ENCODE measurements at places on chromosomes 6 and 20.

DNA sequence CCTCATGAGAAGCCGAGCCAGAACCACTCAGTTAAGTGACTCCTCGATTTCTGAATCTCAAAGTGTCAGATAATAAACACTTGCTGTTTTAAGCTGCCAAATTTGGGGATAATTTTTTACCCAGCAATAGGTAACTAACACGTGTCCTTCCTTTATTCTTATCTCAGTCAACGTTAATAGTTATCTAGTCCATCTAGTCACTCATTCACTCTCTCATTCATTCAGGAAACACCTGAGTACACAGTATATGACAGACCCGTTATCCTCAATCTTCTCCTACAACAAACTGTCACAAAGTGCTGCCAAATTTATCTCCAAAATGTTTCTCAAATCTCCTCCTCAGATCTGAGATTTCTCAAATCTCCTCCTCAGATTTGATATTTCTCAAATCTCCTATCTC is 13.1 kb downstream of the FAM184A start:
- no peak for DNase-seq

DNA sequence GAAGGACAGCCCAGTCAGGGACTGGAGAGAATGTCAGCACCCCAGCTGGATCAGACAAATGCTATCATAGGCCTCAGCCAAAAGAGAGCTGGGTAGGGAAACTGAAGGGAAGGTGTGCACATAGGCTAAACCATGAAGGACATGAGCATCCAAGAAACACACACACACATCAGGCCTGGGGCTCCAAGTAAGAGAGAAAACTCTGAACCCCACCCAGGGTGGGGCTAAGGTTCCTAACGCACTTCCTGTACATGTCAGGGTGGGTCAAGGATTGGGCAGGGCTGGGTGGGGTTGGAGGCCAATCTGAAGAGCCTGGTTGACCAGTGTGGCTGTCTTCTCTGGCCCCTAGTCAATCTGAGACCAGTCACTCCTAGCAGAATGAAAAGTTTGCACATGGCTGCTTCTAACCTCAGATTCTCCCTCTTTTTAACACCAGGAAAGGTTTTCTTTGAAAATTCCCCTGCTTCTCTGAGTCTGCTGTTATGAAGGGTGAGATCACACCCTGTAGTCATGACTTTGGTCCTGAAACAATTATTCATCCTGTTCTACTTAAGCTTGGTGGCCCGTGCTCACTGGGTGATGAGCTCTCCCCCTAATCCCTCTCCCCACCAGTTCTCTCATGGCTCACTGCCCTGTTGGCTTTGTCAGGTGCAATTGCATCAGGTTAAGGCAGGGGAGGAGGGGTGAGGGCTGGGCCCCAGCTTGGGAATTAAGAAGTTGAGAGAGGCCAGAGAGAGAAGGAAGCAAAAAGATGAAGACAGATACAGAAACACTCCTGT is 88.4 kb downstream of the MAFB start:
- DNase-seq = no peak

- no peak for DNase-seq
Measured at GRCh38 chr6:24353861-24354260, 4.0 kb downstream of the DCDC2 start.

- no peak for DNase-seq
Measured at GRCh38 chr6:98641949-98642719, 192.2 kb upstream of the POU3F2 start.

DNA sequence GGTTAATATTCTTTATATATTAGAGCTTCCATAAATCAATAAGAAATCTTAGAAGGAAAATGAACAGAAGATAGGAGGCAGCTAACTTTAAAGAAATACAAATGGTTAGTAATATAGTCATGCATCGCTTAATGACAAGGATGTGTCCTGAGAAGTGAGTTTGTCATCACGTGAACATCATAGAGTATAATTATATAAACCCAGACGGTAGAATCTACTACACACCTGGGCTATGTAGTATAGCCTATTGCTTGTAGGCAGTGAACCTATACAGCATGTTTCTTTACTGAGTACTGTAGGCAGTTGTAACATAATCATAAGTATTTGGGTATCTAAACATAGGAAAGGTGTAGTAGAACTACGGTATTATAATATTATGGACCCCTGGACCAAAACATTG is 14.3 kb downstream of the TBPL1 start:
- no peak for DNase-seq

GRCh38 chr6:11214084-11214833 is 18.2 kb downstream of the NEDD9 start:
- DNase-seq = no peak

DNA sequence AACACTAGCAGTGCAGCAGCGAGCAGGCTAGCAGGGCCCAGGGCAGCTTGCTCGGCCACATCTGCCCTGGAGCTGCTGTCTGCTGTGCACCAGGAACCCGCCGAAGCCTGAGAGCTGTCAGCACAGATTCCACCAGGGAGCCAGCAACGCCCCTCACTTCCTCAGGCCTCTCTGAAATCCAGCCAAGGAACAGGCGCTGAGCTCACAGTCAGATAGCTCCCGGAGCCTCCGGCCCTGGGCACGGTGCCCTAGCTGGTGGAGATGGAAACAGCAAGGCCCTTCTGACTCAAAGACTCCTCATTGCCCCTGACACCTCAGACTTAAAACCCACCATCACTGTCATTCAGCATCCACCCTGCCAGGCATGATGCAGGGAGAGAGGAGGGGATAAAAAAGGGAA is 839.4 kb downstream of the MAFB start:
- DNase-seq = no peak

DNA sequence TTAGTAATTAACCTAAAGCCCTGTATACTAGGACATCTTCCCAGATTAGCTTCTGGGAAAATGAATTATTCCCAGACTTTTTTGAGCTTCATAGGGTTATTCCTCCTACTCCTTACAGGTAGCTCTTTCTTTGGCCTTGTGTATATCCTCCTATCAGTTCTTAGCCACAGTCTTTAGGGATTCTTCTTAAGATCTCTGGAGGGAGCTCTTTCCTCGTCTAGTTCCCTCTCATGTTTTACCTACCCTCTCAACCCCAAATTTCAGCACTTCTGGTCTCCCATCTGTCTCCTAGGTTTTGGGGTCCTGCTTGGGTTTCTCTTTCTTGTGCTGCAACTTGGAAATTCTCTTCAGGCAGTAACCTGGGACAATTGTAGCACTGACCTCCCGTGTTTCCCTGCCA is 46.4 kb upstream of the SLC35B3 start:
- no peak for DNase-seq

DNA sequence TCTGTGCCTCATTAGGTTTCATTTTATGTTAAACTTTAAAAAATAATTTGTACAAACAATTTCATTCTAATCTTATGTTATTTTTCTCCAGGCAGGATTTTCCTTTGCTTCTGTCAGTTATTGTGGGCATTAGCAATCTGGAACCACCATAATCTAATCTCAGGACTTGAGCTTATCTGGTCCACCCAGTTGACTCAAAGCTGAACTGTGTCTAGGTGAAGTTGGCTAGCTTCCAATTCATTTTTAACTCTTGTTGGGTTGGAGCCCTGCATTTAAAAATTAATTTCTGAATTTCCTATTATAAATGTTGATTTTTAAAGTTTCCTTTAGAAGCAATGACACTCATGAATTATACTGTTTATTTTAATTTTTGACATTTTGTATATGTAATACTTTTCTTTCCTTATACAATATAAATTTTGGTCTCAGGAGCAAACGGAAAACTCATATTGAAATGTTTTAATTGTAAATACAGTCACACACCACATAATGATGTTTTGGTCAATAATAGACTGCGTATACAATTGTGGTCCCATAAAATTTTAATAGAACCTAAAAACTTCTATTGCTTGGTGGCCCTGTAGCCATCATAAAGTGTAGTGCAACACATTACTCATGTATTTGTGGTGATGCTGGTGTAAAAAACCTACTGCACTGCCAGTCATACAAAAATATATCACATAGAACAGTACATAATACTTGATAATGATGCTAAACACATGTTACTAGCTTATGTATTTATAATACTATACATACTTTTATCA is 121.3 kb downstream of the CLVS2 start:
- no peak for DNase-seq

GRCh38 chr6:95208621-95209020 is 368.7 kb upstream of the MANEA start:
- no peak for DNase-seq

DNA sequence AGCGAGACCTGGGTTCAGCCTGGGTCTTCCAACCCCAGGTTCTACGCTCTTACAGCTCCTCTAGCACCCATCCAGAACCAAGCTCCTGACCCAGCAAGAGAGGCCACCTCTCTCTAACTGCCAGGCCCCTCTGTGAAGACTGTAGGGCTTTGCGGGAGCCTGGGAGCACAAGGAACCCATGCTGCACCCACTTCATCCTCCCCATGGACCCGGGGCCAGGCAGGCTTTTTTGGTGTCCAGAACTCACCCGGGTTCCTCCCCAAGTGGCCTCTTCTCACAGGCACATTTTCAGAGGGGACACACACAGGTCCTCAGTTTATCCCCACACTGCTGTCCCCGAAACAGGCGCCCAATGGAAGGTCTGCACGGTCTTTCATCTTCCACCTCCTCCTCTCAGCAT is 145.9 kb downstream of the SYNDIG1 start:
- DNase-seq = no peak

GRCh38 chr6:97399208-97399607 is 116.2 kb upstream of the MMS22L start:
- no peak for DNase-seq

GRCh38 chr6:108673153-108673552 is 112.4 kb downstream of the FOXO3 start:
- DNase-seq = no peak

GRCh38 chr20:61442075-61442670 is 190.1 kb downstream of the CDH4 start:
- DNase-seq = no peak

GRCh38 chr6:167927246-167927645 is 70.2 kb upstream of the KIF25 start:
- DNase-seq = no peak

DNA sequence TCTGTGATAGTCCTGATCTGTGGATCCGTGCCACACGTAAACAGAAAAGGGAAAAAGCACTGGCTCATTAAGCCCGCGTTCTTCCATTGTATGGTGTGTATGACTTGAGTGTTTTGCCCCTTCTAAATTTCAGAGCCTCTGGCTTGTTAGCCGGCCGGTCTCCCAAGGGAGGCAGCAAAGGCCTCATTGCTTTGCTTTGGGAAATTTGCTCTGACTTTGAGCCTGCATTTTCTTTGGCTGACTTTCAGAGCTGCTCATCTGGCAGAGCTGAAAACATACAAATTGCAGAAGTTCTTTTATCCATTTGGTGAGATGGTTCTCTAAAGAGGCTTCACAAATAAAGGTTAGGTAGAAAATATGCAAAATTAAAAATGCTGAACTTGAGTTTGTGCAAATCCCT is 123.0 kb downstream of the UTRN start:
- no peak for DNase-seq

- DNase-seq = no peak
Measured at GRCh38 chr6:122853259-122853995, 64.4 kb downstream of the SMPDL3A start.

- no peak for DNase-seq
Measured at GRCh38 chr20:46218656-46219055, 89.6 kb downstream of the CDH22 start.

DNA sequence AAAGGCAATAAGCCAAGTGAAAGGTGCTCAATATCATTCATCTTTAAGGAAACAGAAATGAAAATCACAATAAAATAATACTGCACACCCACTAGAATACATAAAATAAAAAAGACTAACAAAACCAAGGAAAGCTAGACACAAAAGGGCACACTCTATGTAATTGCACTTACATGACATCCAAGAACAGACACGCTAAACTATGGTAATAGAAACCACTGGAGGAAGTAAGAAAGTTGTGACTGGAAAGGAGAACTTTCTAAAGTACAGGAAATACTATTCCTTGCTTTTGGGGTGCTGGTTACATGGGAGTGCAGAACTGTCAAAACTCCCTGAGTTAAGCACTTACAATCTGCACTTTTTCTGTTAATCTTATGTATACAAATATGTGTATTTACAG is 253.7 kb upstream of the RUNX2 start:
- DNase-seq = no peak

DNA sequence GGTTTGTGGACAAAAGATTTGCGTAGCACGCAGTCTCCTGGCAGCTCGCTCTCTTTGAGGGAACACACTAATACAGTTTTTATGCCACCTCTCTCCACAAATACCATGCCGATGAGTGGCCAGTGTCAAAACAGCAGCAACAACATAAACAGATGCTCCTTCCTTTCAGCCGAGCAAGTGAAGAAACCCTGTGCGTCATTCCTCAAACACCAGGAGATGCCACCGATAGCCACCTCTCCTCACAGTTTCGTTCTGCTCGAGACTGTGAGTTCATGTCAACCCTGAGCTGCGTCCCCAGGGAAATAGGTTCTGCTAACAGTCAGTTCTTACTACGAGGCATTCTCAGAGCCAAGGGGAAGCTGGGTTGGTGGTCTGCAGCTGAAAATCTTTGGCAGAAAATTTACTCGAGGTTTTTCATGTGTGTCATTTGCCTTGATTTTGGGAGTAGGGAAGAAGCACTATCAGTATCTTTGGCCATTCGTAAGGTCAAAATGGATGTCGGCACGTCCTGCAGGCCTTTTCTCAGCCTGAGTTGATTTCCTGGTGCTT is 59.9 kb downstream of the EYA2 start:
- no peak for DNase-seq

DNA sequence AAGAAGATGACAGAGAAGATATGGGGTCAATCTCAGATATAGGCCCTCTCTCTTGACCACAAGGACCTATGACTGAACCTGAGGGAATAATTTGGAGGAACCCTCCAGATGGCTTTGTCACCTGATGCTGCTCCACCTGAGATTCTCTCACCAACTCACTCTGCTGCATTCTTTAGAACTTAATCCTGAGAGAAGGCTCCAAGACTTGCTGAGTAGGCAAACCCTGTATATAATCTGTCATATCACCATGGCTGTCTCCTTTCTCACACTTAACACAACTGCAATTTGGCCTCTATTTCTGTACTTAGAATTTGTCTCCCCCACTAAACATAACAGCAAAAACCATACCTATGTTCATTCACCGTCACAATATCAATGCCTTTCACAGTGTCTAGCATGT is 172.3 kb downstream of the PKHD1 start:
- DNase-seq = no peak

DNA sequence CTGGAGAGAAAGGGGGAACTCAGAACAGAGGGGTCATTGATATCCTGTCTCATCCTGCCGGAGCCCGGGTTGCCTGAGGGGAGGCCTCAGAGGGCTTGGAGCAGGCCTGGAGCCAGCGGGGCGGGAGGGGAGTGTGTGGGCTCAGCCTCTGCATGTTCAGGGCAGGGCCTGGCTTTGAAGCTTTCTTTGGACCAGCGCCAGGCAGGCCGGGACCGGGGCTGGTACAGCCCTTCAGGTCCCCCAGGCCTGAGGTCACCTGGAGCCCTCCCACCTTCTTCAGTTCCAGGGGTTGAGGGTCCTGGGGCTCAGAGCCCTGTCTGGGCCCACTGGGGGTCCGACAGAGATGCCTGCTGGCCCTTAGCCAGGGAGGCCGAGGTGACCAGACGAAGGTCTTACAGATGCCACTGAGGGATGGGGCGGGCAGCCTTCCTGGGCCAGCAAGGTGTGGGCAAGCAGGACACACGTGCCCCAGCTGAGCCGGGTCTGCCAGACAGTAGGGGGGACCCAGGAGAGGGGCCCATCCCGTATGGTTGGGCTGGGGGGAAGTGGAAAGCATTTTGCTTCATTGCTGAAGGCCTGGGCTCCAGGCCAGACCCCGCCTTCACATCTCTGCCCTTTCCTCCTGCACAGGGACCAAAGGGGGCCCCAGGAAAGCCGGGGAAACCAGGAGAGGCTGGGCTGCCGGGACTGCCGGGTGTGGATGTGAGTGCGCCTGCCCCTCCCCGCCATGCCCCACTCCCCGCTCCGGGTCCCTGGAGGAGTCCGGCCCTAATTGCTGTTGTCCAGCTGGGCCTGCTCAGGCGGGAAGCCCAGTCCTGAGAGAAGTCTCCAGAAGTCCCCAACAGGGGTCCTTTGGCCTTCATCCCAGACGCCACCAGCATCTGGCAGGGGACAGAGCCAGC is 2.0 kb downstream of the COL9A3 start:
- DNase-seq = no peak
